Activated B cell treated with CpG ODN at 0.5 μM for 24 hours (primary cell): ENCODE measurements at places on chromosomes 16 and 17. TPM values are rescaled to one million over a fixed set of nuclear protein-coding genes. Genes with fewer than 3 reads are reported as not detected.

DNA sequence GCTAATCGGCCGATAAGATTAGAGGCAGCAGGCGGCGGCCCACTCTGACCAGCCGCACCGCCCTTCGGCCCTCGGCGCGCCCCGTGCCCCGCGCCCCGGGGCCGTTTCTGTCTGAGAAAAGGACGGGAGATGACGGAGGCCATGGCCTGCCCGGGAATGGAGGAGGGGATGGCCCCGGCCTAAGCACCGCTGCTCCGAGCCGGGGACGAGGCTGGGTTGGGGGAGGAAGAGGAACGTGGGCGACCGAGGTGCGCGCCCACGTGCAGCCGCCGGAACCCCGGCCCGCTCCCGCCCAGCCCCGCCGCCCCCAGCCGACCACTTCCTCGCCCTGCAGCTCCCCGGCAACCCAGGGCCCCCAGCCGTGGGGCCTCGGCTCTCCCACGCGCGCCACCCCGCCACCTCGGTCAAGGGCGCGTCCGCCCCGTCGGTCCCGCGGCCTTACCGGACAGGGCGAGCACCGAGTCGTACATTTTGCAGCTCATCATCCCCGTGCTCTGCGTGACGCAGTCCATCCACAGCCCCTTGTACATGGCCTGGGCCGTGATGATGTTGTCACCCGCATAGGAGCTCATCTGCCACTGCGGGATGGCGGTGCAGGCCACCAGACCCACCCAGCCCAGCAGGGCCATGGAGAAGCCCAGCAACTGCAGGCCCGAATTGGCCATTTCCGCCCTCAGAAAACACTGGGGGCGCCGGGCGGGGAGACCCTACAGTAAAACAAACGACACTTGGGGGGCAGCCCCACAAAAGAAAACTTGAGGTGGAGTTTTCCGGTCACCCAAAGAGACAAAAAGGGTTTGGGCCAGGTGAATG, 693 bp downstream of the CLDN7 start:
- DNase-seq, result peak; percentile 40

DNA sequence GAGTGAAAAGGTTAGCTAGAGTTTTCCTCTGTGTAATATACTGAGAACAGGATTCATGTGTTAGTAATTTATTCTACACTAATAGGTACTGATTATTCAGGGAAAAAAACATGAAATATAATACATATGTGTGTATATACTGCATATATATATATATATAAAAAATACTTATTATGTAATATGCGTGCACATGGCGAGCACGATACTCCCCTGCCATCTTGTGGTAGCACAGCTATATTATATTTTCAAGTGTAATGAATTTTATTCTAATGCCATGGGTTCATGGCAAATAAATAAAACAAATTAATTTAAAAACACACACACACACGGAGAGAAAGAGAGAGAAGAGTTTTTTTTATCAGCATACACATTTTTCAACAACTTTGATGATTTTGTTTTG, 460.6 kb downstream of the KCNJ2 start:
- DNase-seq, result no peak

DNA sequence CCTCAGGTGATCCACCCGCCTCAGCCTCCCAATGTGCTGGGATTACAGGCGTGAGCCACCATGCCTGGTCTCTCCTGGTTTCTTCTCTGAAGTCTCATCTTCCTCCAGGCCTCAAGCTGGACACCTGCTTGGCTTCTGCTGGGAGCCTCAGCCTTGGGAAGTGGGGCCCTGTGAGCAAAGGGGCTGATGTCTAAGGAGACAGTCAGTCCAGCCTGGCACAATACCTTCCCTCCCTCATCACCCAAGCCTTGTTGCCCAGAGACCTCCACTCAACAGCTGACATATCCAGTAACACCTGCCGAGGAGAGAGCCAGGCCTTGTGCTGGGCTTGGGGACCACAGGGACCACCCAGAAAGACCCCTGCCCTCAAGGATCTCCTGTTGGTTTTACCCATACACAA, 251.6 kb downstream of the GSG1L start:
- no peak for DNase-seq

DNA sequence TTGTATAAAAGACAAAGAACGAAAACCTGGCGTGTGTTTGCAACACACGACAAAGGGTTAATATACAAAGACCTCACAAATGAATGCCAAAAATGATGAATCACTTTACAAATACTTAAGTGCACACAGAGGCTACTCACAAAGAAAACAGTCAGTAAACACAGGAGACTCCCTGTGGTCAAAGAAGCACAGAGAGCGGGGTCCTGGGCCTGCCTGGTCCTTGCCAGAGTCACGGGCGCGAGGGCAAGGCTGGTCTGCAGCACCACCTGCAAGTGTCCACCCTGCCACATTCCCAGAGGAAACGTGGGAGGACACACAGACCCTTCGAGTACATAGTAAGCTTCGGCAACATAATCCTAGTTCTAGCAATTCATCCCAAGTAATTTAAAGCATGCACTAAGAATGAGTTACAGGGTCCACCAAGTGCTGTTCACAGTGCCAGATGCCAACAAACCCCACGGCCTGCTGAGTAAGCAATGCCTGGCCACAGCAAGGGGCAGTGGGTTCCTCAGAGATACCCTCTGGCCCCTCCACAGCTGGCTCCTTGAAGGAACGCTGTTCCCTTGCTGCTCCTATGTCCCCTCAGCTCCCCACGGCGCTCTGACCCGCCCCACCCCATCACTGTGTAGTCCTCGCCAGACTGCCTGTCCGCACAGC, 24.6 kb upstream of the FAAP100 start:
- DNase-seq, result no peak

DNA sequence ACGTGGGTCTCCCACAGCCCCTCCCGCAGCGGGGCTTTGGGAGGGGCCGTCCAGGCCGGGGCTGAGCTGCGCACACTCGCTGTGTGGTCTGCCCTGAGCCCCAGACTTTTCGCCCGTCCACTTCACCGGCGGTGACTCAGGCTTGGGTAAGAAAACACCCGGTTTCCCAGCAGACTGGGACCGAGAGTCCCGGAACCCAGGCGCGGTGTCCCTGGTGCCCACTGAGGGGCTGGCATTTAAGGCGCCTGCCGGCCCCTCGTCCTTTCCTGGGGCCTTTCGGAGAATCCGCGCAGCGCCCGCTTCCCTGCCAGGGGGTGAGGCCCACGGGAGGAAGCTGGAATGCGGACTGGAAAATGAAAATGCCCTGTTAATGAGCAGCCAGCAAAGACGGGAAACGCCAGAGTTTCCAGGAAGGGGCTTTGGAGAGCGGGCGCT, 100.3 kb downstream of the C16orf95 start:
- no peak for DNase-seq

- DNase-seq, result no peak
These were observed 556 bp upstream of the SPNS1 start for GRCh38 chr16:28974007-28974436.

GRCh38 chr17:57948555-57949420, 6.4 kb downstream of the CUEDC1 start:
- no peak for DNase-seq

GRCh38 chr16:68935008-68935407, 91.7 kb downstream of the TANGO6 start:
- DNase-seq, result no peak

GRCh38 chr17:27343294-27343693, 49.4 kb downstream of the WSB1 start:
- DNase-seq, result no peak

- DNase-seq, result no peak
These were observed 530 bp downstream of the NAA60 start for GRCh38 chr16:3444032-3444388.

DNA sequence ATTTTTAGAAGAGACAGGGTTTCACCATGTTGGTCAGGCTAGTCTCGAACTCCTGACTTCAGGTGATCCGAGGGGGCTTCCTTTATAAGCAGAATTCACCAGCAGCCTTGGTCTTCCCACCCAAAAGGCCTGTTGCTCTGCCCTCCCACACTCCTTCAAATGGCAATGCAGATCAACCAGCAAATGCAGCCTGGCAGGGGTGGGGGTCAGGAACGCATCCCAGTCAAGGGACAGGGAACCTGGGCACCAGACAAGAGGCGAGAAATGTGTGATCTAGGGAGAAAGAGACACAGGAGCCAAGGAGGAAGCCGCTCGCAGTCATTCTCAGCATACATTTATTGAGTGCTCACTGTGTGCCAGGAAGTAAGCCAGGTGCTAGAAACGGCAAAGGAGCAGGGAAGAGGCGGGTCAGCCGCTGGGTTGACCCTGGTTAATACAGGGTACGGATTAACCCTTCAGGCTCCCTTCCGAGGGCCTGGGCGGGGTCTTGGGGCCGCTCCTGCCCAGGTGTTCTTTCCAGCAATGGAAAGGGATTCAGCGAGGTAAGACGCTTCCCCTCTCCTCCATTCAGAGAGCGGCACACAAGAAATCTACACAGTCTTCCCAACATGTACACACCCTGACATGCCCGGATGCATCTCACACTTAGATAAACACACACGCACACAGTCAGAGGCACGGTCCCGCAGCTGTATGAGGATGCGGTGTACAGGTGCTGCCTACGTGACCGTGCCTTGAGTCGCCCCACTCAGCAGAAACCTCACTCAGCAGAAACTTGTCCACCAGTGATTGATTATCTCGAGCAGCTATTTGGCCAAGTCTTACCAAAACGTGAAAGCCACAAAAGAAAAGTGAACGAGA, 6.6 kb upstream of the PITPNA start:
- DNase-seq, result no peak

GRCh38 chr16:75733305-75734211, 7.3 kb upstream of the CPHXL start:
- no peak for DNase-seq

GRCh38 chr17:48819466-48819865, 2.4 kb upstream of the TTLL6 start:
- no peak for DNase-seq

DNA sequence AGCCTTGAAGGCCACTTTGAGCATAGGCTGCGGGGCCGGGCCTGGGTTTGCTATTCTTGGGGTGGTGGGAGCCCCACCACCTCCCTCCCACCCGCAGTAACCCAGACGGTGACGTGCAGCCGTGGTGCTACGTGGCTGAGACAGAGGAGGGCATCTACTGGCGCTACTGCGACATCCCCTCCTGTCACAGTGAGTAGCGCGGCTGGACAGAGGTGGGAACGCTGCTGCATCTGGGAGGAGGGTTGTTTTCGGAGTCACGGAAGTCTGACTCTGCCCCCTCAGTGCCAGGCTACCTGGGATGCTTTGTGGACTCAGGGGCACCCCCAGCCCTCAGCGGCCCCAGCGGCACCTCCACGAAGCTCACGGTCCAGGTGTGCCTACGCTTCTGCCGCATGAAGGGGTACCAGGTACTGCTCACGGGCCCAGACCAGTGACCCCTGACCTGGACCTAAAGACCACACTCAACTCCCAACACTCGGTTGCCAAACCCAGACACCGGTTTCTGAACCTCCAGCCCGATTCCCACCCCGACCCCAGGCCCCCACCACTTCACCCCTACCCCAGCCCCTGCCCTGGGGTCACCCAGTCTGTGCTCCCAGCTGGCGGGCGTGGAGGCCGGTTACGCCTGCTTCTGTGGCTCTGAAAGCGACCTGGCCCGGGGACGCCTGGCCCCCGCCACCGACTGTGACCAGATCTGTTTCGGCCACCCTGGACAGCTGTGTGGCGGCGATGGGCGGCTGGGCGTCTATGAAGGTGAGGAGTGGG, 2.1 kb downstream of the KREMEN2 start:
- DNase-seq, result no peak

- DNase-seq, result no peak
These were observed 67.9 kb downstream of the ZZEF1 start for GRCh38 chr17:4074831-4075495.

DNA sequence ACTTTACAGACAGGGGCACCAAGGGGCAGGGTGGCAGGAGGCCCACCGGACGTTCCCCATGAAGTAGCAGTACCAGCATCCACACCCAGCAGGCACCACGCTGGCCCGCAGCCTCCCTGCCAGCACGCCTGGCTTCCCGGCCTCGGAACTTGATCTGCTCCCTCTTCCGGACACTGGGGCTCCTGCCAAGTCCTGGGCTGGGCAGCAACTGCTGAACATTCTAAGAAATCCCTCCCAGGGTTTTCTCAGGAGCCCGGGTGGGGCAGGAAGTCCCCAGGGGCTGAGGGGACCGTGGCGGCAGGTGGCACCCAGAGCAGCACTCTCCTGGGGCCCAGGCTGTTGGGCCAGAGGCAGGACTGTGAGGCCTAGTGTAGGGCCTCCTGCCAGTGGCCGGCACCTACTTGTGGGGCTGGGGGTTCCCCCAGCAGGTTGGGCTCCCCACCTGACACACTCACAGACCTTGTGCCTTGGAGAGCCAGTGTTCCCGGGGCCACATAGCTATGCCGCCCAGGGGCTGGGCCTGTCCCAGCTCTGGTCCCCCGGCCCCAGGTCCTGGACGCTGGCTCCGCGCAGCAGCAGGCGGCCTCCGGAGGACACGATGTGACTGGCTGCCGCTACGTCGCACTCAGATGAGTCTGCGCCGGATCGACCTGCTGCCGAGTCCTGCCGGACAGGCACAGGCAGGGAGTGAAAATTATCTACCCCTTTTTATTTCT, 86.2 kb upstream of the CBX4 start:
- no peak for DNase-seq

DNA sequence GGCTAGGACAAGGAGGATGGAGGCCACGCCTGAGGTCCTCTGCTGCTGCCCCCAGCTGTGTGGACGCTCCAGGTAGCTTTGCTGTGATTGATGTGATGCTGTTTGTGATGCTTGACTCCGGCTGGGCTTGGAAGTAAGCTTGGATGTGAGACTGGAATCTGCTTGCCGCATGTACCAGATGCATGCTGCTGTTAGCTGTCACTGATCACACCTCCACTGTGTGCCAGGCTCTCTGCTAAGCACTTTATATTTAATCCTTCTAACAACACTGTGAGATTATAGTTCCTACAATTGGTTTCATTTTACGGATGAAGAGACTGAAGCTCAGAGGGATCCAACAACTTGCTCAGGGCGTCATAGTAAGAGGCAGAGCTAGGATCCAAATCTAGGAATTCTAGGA, 23.5 kb downstream of the SNX29 start:
- no peak for DNase-seq

DNA sequence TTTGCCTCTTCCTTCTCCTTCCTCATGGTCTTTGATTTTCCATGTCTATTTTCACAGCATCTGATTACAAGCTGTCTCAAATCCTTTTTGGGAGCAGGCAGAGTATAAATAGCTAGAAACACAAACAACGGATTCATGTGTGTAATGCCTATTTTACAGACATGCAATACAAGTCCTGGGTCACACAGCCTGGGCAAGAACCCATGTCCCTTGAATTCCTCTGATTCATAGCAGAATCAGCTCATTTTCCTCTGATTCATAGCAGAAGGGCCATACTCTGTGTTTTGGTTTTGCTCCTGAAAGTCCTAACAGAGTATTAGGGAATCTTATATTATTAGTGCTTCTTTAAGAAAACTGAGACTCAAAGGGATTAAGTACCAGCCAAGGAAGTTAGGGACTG, 71.3 kb downstream of the IRX5 start:
- DNase-seq, result no peak

Gene MIEF2
- 5.6 and 8.8 TPM in 2 replicates for total RNA-seq

Gene HYDIN
- total RNA-seq, result not detected in 2 replicates

Gene CCL1
- not detected in 2 replicates for total RNA-seq

Gene IRX3
- not detected in 2 replicates for total RNA-seq

Gene KRTAP2-1
- total RNA-seq, result not detected in 2 replicates

Gene ZNF747
- 16.3 and 21.6 TPM in 2 replicates for total RNA-seq

Gene ASGR1
- total RNA-seq, result not detected in 2 replicates
